ENCODE measurements at places on chromosomes 2 and 18. TPM values are rescaled to one million over a fixed set of nuclear protein-coding genes. Genes with fewer than 3 reads are reported as not detected.

DRC1 gene
- not detected for total RNA-seq

SYT4 gene
- not detected for total RNA-seq

GALNT5 gene
- 12.7 TPM for total RNA-seq

RUFY4 gene
- not detected for total RNA-seq

IL1R2 gene
- total RNA-seq, result 0.50 TPM

CXCR1 gene
- under 0.01 TPM for total RNA-seq

L3MBTL4 gene
- total RNA-seq, result not detected

SERPINB4 gene
- total RNA-seq, result 1.5 TPM

CYP27A1 gene
- total RNA-seq, result 14.5 TPM

KLHL41 gene
- total RNA-seq, result 0.17 TPM

COL4A4 gene
- not detected for total RNA-seq

CRYGC gene
- total RNA-seq, result not detected

GPR17 gene
- not detected for total RNA-seq

TCF23 gene
- total RNA-seq, result not detected

MARCO gene
- not detected for total RNA-seq

SIX3 gene
- total RNA-seq, result not detected

VIL1 gene
- not detected for total RNA-seq

FAM110C gene
- total RNA-seq, result 37.3 TPM

SDC1 gene
- total RNA-seq, result 574 TPM

RGPD3 gene
- total RNA-seq, result 0.33 TPM
